ENCODE measurements at places on chromosomes 12 and 14.
A peak's percentile ranks its signal among the peaks of the same experiment; 100 is the strongest.

DNA sequence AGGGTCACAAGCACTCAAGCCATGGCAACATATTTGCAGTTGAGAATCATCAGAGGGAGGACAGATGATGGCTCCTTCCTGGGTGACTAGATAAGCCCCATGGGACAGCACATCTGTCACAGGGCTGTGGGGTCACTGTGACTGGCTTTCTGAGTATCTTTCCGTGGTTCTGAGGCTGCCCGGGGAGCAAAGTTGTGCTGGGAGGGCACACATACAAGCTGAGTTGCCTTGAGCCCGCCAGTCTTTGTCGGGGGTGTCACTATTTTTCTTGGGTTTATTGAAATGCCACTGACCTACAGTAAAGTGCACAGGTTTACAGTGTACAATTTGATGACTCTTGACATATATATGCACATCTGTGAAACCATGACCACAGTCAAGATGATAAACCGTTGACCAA is 17.2 kb upstream of the KIF26A start:
- no peak for DNase-seq

- no peak for DNase-seq
Observed at GRCh38 chr14:105087963-105088811, 23.0 kb upstream of the GPR132 start.

- no peak for DNase-seq
Observed at GRCh38 chr14:56270921-56271320, 152.7 kb downstream of the PELI2 start.

DNA sequence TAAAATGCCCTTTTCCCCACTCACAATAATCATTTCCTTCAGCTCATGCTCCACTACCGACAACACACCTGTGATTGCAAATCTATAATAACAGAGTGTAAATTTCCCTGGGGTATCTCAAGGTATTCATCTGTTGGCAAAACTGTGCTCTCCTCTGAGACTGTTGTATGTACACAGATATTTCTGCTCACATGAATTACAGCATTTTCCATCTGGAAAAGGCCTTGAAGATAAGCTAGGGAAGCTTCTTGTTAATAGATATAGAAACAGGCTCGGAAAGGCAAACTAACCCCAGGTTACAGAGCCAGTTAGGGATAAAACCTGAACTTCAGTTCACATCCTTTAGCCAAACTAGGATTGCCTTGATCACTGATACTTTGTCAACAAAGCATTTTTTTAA is 210.4 kb upstream of the KRR1 start:
- no peak for DNase-seq

- no peak for DNase-seq
Observed at GRCh38 chr14:88044776-88045446, 40.0 kb downstream of the GPR65 start.

GRCh38 chr12:121390856-121391255 is 9.1 kb upstream of the RNF34 start:
- DNase-seq = no peak

- DNase-seq = no peak
Observed at GRCh38 chr14:103770500-103770899, 54.9 kb downstream of the ZFYVE21 start.

GRCh38 chr12:108803428-108804105 is 53.8 kb downstream of the SSH1 start:
- peak; percentile 29 for DNase-seq

- no peak for DNase-seq
Observed at GRCh38 chr12:59070322-59070933, 150.1 kb upstream of the LRIG3 start.

DNA sequence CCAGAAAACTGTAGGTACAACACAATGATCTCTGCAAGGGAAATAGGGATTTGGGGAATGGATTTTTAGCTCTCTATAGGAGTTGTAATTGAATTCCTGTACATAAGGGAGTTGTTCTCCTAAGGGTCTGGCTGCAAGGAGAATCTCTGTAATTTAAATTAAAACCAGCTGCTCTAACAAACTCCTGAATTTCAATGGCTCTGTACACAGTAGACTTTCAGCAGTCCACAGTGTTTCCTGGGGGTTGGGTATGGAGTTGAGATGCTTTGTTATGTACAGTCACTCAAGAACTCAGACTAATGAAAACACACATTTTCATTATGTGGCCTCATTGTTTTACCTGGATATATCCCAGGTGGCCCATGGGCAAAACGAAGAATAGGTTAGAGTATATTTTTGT is 93.2 kb downstream of the NAV3 start:
- no peak for DNase-seq

DNA sequence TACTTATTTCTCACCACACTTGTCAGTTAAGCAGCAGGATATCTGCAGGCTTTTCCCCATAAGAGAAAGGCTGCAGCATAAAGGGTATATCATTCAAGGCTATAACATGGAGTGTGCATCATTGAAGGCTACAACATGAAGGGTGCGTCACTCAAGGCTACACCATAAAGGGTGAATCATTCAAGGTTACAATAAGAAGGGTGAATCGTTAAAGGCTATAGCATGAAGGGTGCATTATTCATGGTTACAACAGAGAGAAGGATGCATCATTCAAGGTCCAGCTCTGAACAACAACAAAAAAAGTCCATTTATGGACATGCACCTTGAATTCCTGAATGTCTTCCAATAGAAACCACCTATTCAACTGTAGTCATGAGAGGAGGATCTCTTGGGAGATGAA is 32.8 kb upstream of the LUM start:
- DNase-seq = no peak

DNA sequence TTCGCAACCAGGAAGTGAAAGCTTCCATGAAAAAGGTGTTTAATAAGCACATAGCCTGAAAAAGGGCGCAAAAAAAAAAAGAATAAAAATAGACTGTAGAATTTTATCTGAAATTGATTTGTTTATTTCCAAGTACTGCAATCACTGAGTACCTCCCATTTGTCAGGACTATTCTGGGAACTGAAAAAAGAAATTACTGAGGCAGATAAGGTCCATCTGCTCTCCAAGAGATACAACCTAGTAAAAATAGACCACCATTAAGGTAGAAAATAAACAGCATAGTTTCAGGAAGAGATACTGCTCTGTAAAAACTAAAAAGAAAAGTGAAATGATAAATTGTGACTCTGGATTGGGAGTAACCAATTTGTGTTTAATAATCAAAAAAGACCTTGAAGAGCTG is 24.7 kb downstream of the OR4N2 start:
- no peak for DNase-seq

- DNase-seq = no peak
Observed at GRCh38 chr12:666766-667308, 3.6 kb upstream of the NINJ2 start.

DNA sequence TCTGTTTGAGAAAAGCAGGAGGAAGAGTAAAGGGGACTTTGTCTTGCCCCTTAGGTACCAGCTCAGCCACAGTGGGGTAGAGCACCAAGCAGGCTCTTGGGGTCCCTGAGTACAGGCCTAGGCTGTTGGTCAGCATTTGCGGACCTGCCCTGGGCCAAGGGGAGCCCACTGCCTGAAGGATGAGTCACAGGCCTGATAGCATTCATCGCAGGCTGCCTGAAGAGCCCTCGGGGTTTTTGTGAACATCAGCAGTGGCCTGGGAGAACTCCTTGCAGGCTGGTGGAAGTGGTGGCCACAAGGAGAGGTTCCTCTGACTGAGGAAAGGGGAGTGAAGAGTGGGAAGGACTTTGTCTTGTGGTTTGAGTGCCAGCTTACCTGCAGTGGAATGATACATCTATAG is 25.0 kb upstream of the P2RX7 start:
- DNase-seq = no peak

GRCh38 chr12:113479590-113480335 is 8.1 kb upstream of the LHX5 start:
- DNase-seq = no peak

DNA sequence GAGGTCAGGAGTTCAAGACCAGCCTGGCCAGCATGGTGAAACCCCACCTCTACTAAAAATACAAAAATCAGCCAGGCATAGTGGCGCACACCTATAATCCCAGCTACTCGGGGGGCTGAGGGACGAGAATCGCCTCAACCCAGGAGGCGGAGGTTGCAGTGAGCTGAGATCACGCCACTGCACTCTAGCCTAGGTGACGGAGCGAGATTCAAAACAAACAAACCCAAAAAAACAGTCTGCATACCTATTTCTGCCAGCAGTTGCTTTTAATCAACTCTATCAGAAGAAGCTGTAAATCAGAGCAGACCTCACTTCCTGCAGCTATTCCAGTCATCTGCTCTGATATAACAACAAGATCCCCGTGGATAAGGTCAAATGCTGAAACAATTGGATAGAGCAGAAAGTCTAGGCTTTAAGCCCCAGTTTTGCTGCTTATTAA is 50.5 kb downstream of the LIMA1 start:
- DNase-seq = no peak

DNA sequence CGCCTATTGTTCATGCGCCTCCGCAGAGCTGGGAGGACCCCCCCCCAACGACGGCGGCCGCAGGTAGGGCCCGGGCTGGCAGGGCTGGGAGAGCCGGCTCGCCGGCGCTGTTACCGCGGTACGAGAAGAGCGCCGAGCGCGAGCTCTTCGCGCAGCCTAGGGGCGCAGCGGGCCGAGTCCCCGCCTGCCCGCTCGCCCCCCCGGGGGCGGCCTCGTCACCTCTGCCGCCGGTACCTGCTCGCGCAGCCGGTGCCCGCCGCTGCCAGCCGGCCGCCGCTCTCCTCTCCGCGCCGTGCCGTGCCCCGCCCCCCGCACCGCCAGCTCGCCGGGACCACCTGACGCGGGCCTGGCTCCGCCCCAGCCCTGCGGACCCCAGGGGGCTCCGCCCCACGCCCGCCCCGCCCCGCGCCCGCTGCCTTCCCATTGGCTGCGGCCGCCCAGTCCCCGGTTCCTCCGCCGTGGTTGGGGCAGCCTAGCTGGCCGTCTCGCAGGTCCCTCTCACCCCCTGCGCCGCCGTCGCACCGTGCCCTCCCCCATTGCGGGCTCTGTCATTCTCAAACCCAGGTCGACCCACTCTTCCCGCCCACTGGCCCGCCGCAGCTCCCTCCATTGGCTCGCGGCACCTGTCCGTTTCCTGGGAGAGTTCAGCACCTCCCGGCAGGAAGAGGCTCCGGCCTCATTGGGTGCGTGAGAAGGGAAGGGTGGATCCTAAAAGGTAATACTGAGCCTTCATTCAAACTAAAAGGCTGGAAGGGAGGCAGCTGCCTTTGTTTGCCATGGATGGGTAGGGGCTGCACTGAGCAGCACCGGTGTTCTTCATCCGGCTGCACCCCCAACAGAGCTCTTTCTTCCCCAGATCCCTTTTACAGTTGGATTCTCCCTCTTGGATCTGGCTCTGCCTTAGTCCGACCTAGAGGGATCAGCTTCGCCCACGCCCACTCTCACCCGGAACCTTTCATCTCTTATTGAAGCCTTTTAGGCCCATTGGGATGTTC is at the start of gene MAP3K9:
MAP3K9 (minus strand) TSS at position 289 of the 995 bp plus-strand sequence. CDS start 342 bp downstream, outside the sequence.
- DNase-seq = peak; percentile 83

DNA sequence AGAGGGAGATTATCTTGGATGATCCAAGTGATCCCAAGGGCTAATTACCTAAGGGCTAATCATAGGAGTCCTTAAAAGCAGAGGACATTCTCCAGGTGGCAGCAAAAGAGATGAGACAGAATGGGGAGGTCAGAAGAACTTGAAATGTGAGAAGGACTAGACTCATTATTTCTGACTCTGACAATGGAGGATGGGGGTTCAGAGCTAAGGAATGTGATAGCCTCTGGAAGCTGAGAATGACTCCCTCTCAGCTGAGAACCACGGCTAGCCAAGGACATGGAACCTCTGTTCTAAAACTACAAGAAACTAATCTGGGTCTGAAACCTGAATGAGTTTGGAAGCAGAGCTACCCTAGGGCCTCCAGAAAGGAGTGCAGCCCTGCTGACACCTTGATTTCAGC is 35.6 kb upstream of the ANKS1B start:
- no peak for DNase-seq

GRCh38 chr12:79174626-79175025 is 310.1 kb downstream of the SYT1 start:
- no peak for DNase-seq

GRCh38 chr12:122944605-122945592 is 21.4 kb downstream of the ABCB9 start:
- DNase-seq = no peak

- no peak for DNase-seq
Observed at GRCh38 chr12:52539821-52540173, 13.1 kb downstream of the KRT71 start.

- no peak for DNase-seq
Observed at GRCh38 chr14:93121030-93121834, 5.5 kb upstream of the ITPK1 start.

DNA sequence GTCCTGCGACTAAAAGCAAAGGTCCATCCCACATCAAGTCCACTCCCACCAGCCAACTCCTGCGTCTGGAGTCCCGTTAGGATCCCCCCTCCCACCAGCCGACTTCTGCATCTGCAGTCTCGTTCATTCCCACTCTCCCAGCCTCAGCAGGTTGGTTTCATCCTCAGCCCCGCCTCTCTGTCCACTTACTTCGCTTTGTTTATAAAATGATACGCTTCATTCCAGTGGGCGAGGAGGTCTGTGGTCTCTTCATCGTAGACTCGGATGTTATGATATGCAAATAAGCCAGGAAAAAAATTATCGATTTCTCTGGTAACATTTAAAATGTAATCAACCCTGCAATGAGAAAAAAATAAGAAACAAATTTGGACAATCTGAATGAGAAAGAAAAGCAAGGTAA is 56.8 kb downstream of the SSH1 start:
- no peak for DNase-seq

DNA sequence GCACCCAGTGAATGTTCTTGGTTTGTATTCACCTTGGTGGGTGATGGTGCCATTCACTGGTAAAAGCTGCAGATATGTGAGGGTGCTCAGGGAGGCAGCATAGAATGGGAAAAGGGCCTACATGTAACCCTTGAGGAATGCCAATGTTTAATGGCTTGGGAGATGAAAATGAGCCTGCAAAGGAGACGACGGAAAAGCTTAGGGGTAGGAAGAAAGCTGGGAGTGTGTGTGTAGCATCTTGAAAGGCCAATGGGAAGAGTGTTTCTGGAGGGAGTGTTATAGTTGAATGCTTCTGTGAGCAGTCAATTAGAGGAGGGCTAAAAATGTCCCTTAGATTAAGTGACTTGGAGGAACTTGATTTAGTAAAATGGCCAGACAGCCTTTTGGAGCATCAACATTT is 24.9 kb downstream of the PPM1A start:
- no peak for DNase-seq

DNA sequence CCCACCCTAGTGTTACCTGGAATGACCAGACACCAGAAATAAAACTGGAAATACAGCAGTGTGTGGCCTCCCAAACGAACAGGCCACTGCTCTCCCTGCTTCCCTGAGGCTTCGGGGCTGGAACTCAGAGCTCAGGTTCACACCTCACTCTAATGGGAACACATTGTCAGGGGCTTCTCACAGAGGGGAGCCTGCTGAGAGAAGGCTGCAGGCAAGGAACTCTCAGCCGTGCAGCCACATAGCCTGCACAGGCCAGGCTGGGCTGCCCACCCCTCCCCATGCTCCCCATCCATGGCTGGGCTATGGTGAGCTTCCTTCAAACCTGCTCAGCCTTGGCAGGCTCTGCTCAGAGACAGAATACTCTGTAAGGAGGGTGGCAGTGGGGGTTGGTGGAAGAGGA is 302.5 kb downstream of the EMP1 start:
- DNase-seq = no peak
